NAMALWA (cell line): ENCODE measurements at places on chromosomes 4 and X.
A peak's percentile ranks its signal among the peaks of the same experiment; 100 is the strongest.

DNA sequence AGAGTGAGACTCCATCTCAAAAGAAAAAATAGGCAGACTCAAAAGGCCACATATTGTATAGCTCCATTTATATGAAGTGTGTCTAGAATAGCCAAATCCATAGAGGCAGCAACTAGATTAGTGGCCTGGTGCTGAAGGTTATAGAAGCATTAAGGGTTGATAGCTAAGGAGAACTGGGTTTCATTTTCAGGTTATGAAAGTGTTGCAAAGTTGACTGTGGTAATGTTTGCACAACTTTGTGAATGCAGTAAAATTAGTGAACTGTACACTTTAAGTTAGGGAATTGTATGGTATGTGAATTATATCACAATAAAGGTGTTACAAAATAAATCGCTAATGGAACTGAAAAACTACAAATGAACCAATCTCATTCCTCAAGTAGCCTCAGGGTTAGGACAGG lies 28.3 kb downstream of the TXLNG start:
- no peak for DNase-seq

- no peak for DNase-seq
Measured at GRCh38 chrX:138794246-138794645, 82.7 kb upstream of the FGF13 start.

DNA sequence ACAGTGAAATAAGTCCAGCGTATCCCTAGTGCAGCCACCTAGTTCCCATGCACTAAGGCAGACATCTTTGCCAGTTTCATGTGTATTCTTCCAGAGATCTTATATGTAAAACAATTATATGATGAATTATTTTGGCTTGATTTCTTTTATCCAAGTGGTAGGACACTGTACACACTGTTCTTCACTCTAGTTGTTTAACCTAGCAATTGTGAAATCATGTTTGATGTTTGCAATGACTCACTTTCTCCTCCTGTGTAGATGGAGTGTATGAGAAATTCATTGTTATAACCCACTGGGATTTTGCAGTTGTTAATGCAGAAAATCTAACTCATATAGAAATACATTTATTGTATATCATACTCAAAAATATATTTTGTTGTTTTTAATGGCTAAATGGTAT lies 17.5 kb upstream of the TBC1D1 start:
- no peak for DNase-seq

DNA sequence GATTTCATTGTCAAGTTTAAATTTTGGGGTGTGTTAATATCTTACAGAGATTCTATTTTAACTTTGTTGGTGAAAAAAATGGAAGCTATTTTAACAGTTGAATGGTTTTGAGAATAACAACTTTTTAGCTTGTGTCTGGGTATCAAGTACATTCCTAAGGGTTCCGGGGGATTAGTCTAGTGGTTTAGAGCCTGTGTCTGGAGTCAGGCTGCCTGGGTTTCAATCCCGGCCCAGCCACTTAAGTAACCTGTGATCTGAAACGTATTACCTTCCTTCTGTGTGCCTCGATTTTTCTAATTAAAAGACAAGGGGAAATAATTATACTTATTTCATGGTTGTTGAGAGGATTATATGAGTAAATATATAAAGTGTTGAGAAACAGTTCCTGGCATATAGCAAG lies 288.6 kb upstream of the NR3C2 start:
- no peak for DNase-seq

GRCh38 chrX:54386314-54386713 lies 28.5 kb upstream of the WNK3 start:
- no peak for DNase-seq

GRCh38 chr4:13678186-13678924 lies 50.8 kb upstream of the BOD1L1 start:
- DNase-seq: no peak

DNA sequence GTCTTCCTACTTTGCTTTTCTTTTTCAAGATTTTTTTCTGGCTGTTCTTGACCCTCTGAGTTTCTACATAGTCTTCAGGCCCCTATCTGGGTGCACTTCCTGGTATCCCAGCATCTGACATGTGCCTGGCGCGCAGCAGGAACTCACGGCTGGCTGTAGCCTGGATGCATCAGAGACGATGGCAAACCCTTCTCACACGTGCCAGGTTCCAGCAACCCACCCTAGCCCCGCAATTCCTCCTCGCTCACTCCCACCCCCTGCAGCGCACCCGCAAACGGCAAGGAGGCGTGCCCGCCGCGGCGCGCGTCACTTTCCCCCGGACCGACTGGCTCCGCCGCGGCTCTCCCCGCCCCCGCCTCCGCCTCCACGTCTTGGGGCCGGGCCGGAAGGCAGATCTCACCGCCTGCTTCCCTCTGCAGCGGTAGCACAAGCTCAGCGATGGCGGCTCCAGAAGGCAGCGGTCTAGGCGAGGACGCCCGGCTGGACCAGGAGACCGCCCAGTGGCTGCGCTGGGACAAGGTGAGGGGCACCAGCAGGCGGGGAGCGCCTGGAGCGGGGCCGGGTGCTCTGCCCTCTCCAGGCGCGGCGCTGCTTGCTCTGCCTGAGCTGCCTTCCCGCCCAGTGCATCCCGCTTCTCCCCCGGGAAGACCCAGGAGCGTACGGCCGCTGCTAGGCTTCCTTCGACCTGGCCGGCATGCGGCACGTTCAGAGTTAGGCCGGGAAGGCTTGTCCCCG lies at the start of gene PGM2:
Gene PGM2 (plus strand): TSS at position 392 of the 735 bp plus-strand sequence. CDS start 47 bp downstream, at position 439.
- peak; percentile 90 for DNase-seq

DNA sequence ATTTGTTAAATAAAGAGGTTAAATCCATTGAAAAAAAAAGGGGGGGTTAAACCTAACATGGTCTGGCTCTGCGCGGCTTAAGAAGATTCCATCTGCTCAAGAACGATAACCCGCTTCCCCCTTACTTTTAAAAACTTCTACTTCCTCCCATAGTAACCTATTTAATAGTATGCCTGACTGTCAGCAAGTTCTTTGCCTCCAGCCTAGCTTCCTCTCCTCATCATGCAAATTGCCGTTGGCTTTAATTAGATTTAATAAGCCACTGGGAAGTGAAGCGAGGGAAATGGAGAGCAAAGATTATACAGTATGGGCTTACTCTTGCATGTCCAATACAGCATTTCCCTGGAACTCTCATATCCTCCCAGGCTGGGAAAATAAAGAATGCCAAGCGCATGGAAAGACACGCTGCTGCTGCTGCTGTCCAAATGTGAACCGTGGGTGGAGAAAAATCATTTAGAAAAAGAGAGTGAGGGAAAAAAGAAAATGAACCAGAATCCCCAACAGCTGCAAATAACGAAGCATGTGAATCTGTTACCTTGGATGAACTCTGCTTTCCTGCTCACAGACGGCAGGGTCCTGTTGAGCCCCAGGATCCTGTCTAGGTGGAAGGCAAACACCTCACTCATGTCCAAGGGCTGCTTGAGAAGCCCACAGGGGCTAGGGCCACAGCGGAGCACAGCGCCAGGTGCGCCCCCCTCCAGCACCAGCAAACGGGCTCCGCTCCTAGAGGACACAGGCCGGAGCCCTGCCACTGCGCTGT lies 2.7 kb downstream of the GASK1B start:
- no peak for DNase-seq

GRCh38 chrX:71178908-71179307 lies 34.3 kb downstream of the NLGN3 start:
- DNase-seq: peak; percentile 71

- no peak for DNase-seq
Measured at GRCh38 chrX:72078411-72078810, 53.3 kb downstream of the RTL5 start.

GRCh38 chr4:65600656-65601055 lies 69.6 kb downstream of the EPHA5 start:
- no peak for DNase-seq

DNA sequence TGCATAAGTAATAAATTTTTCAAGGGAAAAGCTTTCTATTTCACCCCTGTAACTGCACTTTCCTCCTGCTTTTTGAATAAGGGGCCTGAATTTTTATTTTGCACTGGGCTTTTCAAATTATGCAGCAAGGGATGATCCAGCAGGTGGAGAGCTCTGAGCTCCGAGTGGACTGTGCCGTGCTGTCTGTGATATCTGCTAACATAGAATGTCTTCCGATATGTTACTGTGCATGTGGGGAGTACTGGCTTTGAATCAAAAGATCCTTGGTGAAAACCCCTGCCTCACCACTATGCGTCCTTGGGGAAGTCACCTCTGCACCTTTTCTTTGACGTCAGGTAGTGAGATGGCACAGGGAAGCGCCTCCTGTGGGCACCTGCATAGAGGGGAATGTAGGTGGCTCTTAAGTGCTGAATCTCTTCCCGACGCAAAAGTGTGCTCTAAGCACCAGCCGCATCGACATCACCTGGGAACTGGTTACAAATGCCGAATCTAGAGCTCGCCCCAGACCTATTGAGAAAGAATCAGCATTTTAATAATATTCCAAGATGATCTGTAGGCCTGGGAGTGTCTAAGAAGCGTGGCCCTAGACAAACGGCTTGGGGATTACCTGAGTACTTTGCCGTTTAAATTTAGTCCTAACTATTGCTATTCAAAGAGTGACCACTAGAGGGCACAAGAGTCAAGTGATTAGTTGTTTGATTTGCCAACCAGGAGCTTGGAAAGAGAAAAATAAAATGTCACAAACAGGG lies 19.2 kb upstream of the WFS1 start:
- peak; percentile 84 for DNase-seq

DNA sequence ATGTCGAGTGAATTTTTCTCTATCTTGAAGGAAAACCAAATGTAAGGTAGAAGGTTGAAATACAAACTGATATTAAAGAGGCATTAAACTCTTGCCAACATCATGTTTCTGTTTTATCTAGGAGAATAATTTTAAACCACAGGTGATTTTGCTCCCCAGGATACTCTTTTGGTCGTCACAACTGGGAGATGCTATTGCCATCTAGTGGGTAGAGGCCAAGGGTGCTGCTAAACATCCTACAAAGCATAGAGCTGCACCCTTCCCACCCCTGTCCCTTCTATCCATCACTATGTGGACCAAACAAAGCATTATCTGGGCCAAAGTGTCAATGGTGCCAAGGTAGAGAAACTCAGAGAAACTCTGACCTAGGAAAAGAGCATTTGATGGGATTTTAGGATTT lies 154.6 kb upstream of the MAGEB2 start:
- DNase-seq: peak; percentile 4

DNA sequence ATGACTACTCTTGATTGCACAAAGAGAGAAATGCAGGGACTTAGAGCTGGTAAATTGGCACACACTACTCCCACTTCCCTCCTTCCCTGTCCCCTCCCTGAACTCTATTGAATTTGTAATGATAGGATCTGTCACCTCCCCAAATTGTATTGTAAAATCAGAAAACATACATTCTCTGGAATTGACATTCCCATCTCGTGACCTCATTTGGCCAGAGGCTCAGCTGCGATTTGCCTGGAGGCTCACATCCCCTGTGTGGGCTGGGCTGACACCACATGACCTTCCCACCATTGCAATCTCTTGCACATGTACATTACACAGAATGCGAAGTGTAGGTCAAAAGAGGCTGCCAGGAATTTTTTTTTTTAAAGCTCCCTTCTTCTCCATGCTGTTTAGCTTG lies 172.1 kb downstream of the MID1IP1 start:
- no peak for DNase-seq

- DNase-seq: peak; percentile 58
Measured at GRCh38 chr4:17324386-17324830, 187.5 kb downstream of the QDPR start.
